ENCODE measurements at places on chromosomes 7 and 10.
A peak's percentile ranks its signal among the peaks of the same experiment; 100 is the strongest.

- peak; percentile 53 for DNase-seq
Observed at GRCh38 chr10:114541081-114541796, 116.8 kb downstream of the ABLIM1 start.

- no peak for DNase-seq
Observed at GRCh38 chr10:71099731-71100361, 112.5 kb upstream of the UNC5B start.

GRCh38 chr7:36165802-36166201, 12.7 kb downstream of the EEPD1 start:
- DNase-seq = no peak

DNA sequence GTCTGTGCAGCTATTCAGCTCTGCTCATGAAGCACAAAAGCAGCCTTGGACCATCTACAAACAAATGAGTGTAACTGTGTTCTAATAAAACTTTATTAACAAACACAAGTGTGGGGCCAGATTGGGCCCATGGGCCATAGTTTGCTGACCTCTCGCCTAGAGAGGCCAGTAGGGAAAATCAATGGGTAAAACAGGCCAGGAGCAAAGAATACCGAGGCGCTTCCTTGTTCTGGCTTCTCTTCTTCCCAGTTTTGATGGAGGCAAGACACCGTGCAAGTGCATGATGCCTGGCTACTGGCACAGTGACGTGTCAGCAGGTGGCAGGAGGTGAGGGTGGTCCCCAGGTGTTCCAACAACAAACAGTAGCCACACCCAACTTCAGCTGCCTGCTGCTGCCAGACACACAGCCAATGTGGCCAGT, 94.3 kb upstream of the SDK1 start:
- DNase-seq = no peak

GRCh38 chr7:33678569-33679335, 226.6 kb upstream of the BMPER start:
- DNase-seq = no peak

DNA sequence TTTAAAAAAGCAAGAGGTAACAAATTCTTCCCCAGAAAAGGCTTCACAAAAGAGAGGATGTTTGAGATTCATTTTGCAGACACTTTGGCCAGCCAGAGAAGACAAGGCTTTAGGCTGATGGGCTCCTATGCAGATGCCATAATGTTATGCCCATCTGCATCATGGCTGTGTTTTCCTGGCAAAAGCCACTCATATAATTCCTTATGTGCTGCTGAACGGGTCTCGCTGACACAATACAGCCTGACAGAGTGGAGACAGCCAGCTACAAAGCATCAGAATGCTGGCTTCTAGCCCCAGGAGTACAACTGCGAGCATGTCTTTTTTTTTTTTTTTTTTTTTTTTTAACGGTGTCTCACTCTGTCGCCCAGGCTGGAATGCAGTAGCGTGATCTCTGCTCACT, 1157.4 kb upstream of the AUTS2 start:
- no peak for DNase-seq

GRCh38 chr10:59805014-59805413, 51.8 kb upstream of the MRLN start:
- DNase-seq = no peak

- no peak for DNase-seq
Observed at GRCh38 chr10:49356944-49357343, 38.9 kb downstream of the DRGX start.

- no peak for DNase-seq
Observed at GRCh38 chr7:14854471-14854870, 48.1 kb downstream of the DGKB start.

- no peak for DNase-seq
Observed at GRCh38 chr7:82347808-82348207, 95.8 kb downstream of the CACNA2D1 start.

DNA sequence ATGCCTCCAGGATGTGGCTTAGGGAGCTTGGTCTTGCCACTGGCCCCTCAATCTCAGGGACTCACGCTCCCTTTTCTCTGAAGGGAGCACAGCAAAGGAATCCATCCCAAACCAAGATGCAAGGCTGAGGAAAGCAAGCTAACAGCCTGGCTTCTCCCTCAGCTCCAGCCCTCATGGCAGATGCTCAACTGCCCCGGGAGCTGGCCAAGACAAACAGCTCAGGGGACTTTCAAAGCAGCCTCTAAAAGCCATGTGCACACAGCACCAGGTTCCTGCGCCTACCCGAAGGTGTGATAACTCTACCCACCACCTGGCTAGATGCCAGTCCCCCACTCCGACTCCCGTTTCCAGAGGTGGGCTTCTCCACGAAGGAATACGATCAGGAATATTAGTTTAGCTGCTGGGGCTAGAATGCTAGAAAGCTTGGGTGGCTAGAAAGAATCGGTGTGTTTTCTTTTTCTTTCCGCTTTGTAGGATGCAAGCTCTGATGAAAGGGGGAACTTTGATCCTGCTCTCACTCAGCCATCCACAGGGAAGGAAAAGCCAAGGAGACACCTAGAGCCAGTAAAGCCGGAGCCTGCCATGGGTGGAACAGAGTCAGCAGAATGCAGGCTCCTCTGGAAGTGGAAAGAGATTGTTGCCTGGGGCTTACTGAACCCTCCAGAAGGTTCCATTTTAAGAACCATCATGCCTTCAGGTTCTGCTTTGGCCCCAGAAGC, 89.0 kb upstream of the FGFR2 start:
- no peak for DNase-seq

DNA sequence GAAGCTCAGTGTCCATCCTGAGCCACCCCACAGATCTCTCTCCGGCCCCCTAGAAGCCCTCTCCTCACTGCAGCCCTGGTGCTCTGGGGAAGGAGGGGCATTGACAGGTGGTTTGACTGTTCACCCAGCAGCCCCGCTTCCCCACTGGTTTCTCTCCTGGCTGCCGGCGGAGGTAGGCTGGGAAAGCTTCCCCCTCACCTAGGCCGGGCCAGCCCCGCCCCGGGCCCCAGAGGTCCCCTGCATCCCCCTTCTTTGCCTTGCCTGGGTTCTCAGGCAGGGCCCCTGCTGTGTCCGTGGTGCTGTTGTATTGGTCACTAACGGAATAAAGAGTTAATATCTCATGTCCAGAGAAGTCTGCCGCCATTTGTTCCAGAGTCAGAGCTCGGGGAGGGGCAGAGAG, 21.2 kb downstream of the CLEC2L start:
- no peak for DNase-seq

GRCh38 chr7:146235195-146235594, 118.6 kb downstream of the CNTNAP2 start:
- DNase-seq = no peak

DNA sequence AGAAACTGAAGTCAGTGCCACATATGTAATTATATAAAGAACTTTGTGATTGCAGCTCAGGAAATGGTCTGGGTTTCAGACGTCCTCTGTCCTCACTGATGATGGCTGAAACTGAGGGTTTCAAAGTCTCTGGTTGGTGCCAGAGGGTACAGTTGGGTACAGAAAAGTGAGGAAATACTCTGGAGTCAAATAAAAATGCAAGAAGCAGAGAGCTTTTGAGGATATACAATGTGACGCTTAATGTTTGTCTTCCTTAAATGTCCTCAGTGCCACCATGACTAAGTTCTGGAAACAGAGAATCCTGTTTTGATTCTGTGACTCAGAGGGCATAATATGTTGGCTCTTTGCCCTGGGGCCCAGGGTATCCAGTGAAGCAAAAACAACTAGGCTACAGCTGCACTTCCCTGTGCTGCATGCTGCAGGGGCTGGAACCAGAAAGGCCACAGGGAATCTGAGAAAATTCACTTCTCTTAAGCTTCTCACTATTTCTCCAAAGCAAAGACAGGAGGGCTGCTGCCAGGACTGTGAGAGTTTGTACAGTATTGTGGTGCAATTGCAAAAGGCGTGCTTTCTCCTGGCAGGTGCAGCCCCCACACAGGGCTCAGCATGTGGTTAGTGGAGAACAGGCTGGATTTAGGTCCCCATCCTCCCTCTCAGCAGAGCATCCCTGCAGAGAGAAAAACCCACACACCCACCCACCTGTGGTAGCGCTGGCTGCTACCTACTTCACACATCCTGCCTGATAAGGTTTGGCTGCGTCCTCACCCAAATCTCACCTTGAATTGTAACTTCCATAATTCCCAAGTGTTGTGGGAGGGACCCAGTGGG, 169.5 kb upstream of the SVIL start:
- no peak for DNase-seq

GRCh38 chr7:29888006-29888405, 81.7 kb downstream of the WIPF3 start:
- DNase-seq = no peak

- no peak for DNase-seq
Observed at GRCh38 chr7:43692582-43693373, 36.5 kb downstream of the COA1 start.

DNA sequence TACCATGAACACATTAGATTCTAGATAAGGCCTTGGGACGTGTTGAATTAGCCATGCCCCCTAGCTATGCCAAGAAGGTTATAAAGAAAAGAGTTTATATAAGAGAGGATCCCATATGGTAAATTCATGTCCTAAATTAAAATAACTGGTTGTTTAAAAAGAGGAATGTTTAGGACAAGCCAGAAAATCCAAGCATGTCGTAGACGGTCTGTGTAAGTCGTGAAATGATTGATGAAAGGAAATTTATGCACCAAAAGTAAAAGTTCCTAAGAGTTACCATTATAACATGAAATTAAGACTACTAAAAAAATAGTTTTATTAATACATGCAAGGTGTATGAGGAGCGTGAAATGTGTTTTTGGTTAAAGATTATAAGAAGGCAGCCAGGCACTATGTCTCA, 624.9 kb downstream of the ARL4A start:
- no peak for DNase-seq

- DNase-seq = no peak
Observed at GRCh38 chr10:108560488-108560887, 1362.8 kb downstream of the XPNPEP1 start.

GRCh38 chr7:131595699-131596098, 39.3 kb upstream of the PODXL start:
- DNase-seq = no peak

DNA sequence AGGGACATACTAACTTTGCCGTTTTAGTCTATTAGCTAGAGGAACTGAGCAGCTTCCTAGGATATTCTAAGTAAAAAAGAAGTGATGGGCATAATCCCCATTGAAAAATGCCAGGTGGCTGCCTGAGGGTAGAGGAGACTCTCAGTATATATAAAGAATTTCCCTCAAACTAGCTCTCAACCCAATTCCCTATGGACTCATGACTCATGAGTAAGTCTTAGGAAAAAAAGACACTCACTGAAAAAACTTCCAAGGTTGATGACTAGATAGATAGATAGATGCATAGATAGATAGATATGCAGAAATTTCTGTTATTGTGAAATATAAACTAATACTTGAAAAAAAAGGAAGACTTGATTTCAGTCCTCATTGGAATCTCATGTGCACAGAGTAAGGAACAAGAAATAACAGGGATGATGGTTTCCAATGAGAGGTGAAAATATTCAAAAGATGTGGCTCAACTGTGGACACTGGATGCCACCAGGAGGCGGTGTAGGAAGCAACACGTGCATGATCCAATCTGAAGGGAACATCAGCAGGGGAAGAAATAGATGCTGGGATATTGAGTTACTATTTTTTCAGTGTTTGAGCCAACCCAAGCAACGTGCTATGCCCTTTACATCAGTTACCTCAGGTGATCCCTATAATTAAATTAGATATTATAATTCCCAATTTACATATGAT, 711.0 kb upstream of the LRRTM3 start:
- DNase-seq = no peak

DNA sequence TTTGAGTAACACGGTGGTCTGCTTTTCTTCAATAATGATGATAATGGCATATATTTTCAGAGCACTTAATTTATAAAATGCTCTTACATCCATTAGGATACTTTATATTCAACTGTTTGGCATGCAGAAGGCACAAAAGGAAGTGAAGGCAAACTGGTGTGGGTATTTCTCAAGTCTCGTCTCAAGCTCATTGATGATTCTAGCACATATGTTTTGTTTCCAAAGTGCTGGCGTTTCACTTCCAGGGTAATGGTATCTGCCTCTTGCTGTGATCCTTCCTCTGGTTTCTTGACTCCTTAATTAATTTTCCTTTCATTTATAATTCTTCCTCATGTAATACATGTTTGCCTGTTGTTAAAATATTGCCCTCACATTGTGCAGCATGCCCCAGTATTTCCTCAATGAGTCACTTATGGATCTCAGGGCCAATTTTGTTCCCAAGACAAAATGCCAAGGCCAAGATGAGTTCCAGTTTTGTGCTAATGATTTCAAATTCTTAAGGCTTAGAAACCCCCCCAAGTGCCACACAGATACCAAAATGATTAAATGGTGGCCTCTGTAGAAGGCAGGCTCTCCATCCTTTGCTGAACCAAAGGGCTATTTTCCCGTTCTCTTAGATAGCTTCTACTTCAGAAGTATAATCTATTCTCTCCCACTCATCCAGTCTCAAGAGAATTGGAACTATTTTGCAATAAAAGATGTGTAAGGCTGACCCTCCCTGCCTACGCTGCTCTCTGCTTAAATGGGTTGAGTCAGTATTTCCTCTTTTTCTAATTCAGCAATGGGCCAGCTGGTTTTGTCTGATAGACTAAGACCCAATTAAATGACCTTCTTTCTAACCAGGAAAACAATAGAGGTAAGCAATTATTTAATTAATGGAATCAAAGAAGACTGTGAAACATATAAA, 171.2 kb downstream of the ZNF365 start:
- no peak for DNase-seq

- peak; percentile 27 for DNase-seq
Observed at GRCh38 chr10:123007558-123008354, 839 bp downstream of the IKZF5 start.

- DNase-seq = no peak
Observed at GRCh38 chr7:81296726-81297125, 377.9 kb upstream of the SEMA3C start.

GRCh38 chr10:72567889-72568640, 57.8 kb downstream of the MICU1 start:
- DNase-seq = no peak

- DNase-seq = no peak
Observed at GRCh38 chr10:88232983-88233543, 350.1 kb downstream of the RNLS start.

DNA sequence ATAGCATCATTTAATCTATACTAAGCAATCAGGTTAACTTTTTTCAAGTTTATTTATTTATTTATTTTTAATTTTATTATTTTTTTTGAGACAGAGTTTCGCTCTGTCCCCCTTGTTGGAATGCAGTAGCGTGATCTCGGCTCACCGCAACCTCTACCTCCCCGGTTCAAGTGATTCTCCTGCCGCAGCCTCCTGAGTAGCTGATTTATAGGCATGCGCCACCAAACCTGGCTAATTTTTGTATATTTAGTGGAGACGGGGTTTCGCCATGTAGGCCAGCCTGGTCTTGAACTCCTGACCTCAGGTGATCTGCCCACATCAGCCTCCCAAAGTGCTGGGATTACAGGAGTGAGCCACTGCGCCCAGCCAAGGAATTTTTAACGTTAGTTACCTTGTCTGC, 635 bp upstream of the MYPN start:
- DNase-seq = no peak

GRCh38 chr10:44757551-44758205, 153.5 kb upstream of the TMEM72 start:
- no peak for DNase-seq

All from T-helper 9 cell (primary cell).